Skin of body (tissue), 3 donors: ENCODE measurements at places on chromosomes 3 and 15. TPM values are rescaled to one million over a fixed set of nuclear protein-coding genes. Genes with fewer than 3 reads are reported as not detected.

DNA sequence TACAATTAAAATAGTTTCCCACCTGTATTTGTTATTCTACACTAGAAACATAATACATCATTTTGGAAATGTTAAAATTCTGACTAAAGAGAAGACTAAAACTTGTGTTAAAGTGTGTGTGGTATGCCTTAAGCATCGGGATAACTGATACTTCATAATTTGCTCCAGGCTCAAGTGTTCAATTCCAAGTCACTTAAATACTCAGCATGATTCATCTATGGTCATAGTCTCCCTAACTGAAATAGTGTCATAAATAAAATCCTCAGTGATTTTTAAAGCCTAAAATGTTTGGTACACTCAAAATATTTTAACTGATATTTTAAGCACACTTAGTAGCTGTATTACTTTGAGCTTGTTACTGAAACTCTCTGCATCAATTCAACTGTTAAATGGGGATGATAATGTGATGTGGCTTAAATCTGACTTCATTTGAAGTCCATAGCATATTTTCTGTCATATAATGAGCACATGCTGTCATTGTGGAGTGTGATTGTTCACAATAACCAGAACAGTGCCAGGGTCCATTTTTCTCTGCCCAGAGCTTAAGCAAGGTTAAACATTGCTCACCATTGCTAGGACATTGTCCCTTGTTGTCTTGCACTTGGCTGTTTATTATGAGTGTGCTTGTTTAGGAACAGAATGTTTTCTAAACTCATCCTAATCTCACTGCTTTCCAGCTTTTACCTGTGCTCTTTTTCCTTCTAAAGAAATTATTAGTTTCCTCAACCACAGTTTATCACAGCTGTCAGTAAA lies 122.2 kb downstream of the KLHL25 start:
- DNase-seq = no peak

DNA sequence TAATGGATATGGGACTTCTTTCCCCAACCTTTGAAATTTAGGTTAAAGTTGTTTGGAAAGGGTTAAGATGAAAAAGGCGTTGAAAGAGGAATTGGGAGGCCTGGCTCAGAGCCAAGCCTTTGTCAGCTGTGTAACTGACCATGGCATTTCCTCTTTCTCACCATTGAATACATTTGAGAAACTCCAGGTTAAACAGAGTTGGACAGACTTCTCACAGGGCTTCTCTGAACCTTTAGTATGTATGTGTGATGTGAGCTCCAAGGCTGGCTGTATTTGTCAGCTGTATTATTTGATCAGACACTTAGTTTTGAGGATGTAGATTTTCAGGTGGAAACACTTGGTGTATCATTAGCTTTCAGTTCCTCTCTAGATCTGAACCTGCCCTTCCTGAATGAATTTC lies 136.4 kb upstream of the GOLGA6L4 start:
- DNase-seq = no peak

DNA sequence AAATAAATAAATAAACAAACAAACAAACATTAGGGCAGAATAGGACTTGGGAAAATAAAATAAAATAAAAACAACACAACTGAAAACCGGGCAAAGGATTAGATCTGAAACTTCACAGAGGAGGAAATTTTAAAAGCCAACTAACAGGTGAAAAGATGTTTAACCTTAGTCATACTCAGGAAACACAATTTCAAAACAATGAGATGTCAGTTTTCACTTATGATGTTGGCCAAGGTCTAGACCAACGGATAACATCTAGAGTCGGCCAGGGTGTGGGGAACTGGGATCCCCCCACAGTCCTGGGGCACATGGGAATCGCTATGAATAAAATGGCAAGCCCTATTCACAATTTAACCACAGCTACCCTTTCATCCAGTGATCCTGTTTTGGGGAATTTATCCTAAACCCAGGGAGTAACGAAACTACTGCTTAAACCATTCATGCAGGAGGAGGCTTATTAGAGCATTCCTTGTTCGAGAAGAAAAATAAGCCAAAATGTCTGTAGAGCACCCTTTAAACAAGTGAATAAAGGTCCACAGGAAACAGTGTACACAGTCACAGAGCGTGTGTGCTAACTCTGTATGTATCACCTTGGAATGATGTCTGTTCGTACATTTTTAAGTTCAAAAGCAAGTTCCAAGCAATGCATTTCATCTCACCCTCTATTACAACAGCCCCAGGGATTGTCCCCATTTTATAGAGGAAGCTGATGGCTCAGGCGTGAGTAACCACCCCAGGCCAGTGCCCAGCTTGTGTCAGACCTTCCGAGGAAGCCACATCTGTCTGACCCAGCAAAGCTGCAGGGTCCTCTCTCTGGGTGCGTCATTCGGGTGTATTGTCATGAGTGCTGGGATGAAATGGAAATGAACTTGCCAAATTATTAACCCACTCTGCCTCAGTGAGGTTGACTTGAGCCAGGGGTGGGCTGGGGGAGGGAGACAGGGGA lies 6.3 kb upstream of the ANPEP start:
- no peak for DNase-seq

GRCh38 chr15:48592221-48592731 lies 53.2 kb downstream of the FBN1 start:
- DNase-seq = no peak

GRCh38 chr15:65862682-65863081 lies 6.6 kb upstream of the RAB11A start:
- no peak for DNase-seq

DNA sequence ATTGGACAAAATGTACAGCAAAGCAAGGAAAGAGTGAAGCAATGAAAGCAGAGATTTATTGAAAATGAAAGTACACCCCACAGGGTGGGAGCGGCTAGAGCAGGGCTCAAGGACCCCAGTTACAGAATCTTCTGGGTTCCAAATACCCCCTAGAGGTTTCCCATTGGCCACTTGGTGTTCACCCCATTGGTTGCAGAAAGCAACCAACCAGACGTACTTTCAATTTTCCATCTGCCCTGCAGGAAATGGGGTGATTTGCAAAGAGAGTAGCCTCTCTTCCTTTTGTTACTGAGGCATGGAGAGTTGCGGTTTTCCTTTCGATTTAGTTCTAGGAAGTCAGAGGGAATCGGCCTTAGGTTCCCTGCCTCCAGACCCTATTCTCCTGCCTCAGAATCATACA lies 2.4 kb downstream of the PML start:
- peak; percentile 13 for DNase-seq

GRCh38 chr3:38455639-38456430 lies 2.1 kb downstream of the ACVR2B start:
- DNase-seq = no peak

DNA sequence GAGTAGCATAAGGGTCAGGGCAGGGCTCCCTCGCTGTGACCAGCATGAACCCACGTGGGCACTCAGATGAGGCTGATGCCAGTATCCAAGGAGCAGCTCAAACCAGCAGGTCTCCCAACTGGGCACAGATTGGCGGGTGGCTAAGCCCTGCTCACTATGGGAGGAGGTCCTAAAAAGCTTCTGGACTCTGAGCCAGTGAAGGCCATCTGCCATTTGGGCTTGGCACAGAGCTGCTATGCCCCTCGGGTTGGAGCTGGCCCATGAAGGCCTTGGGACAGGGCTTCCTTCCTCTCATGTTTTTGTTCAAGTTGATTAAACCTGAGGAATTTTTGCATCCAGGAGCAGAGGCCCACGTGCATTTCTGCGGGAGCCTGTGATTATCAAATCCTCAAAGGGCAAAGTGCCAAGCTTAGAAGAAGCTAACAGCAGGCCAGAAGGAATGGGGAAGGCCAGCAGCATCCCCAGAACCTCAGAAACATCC lies 4.3 kb upstream of the STRA6 start:
- no peak for DNase-seq

DNA sequence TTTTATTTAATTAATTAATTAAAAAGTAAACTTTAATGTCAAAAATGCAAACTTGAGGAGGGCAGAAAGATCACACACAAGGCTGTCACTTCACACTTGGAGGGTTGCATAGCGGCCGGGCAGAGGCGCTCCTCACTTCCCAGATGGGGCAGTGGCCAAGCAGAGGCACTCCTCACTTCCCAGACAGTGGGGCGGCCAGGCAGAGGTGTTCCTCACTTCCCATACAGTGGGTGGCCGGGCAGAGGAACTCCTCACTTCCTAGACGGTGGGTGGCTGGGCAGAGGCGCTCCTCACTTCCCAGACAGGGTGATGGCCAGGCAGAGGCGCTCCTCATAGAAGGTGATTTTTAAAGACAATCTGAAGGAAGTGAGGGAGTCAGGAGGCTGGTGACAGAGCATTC lies 277.5 kb downstream of the PDCD6IP start:
- no peak for DNase-seq

DNA sequence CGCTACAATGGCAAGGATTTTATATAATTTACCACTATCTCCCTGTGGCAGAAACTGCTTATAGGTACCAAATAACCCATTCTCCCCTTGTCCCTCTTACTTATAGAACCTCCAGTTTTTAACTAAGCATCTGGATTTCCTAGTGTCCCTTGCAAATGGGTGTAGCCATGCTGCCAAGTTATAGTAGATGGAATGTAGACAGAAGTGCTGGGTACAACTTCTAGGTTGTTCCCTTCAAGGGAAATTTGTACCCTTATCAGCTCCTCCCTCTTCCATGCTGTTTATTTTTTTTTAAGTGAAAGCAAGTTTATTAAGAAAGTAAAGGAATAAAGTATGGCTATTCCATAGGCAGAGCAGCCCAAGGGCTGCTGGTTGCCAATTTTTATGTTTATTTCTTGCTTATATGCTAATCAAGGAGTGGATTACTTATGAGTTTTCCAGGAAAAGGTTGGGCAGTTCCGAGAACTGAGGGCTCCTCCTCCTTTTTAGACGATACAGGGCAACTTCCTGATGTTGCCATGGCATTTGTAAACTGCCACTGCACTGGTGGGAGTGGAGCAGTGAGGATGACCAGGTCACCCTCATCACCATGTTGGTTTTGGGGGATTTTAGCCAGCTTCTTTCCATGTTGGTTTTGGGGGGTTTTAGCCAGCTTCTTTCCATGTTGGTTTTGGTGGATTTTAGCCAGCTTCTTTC lies 40.1 kb upstream of the TM4SF19 start:
- DNase-seq = no peak

- DNase-seq = no peak
Measured at GRCh38 chr3:46862369-46863025, 747 bp downstream of the MYL3 start.

- DNase-seq = peak; percentile 22
Measured at GRCh38 chr3:150242220-150242936, 165.7 kb upstream of the TSC22D2 start.

DNA sequence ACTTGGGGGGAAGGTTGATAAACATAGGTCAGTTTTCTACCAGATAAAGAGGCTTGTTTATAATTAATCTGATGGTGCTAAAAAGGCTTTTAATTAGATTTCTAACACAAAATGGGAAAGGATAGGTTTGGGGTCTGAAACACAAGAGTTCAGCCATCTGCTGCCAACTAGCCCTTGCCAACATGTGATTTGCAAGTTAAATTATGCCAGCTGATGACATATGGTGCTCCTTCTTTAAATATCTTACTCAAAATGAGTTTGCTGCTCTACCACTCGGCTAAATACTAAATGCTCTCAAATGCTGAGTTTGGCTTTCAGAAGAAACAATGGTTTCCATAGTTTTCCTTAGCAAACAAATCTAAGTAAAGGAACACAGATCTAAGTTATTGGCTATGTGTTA lies 557.8 kb upstream of the CCDC54 start:
- no peak for DNase-seq

DNA sequence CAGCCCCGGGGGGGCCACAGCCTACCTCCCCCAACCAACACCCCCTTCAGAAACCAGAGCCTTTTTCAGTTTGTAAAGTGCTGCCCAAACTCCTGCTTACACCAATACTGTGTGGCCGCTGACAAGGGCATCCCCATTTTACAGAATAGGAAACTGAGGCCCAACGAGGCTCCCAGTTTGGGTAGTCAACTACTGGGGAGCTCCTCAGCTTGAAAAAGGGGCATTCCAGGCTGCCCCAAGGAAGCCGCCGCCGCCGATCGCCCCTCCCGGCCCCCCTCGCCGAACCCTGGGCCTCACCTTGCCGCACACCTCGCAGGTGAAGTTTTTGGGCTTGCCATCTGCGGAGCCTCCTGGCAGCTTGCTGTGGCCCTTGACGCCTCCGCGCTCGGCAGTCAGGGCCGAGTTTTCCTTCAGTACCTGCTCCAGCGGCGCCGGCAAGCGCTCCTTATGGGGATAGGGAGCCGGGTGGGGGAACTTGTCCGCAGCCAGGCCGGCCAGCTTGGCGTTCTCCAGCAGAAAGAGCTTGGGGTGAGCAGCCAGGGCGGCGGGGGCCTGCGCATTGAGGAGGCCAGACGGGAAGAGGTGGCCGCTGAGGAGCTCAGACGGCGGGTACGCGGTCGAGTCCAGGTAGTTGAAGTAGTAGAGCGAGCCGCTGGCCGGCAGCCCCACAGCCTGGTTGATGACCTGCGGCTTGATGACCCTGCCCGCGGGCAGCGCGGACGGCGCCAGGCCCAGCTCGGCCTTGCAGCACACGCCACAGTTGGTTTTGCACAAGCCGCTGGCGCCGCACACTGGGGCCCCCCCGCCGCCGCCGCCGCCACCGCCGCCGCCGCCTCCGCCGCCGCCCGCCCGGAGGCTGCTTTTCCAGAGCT lies 1.4 kb downstream of the FEZF2 start:
- DNase-seq = no peak

GRCh38 chr15:96183514-96183850 lies 147.0 kb upstream of the NR2F2 start:
- peak; percentile 21 for DNase-seq

DNA sequence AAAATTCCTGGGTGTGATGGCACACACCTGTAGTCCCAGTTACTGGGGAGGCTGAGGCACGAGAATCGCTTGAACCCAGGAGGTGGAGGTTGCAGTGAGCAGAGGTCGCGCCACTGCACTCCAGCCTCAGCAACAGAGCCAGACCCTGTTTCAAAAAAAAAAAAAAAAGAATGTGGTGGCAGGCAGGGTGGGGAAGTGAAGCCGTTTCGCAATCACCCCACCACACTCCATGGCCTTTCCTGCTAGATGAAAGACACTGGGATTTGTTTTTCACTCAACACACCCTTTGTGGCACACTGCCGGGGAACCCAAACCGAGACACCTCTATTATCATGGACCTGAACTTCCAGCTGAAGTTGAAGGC lies 172.4 kb upstream of the IQSEC1 start:
- no peak for DNase-seq

DNA sequence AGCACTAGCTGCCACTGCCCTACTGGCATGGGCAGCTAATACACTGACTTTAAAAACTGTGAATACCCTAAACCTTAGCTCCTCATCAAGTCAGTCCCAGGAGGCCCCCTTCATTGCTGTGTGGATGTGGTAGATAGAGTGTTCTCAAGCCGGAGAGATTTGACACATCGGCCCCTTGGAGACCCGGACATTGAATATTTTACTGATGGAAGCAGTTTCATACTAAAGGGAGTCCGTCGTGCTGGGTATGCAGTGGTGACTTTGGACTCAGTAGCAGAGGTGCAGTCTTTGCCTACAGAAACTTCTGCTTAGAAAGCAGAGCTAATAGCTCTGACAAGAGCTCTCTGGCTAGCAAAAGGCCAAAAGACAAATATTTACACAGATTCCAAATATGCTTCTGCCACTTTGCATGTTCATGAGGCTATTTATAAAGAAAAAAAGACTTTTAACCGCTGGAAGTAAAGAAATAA lies 17.5 kb downstream of the CCR4 start:
- DNase-seq = no peak

The GPR149 gene
- not detected for total RNA-seq

The FSIP1 gene
- 0.89 TPM for total RNA-seq

The TEX264 gene
- total RNA-seq = 19.5 TPM

The DUOX2 gene
- 0.79 TPM for total RNA-seq

The ENTPD3 gene
- 0.79 TPM for total RNA-seq

The TMEM207 gene
- total RNA-seq = not detected

The LYZL4 gene
- not detected for total RNA-seq

The GOLGA6L7 gene
- not detected for total RNA-seq
